ENCODE measurements at places on chromosomes 7 and 10.
A peak's percentile ranks its signal among the peaks of the same experiment; 100 is the strongest.

- DNase-seq, result no peak
These were observed 496 bp downstream of the BRI3 start for GRCh38 chr7:98281757-98282606.

GRCh38 chr7:771234-772004 lies 44.3 kb upstream of the PRKAR1B start:
- DNase-seq, result no peak

GRCh38 chr7:82164813-82165212 lies 278.8 kb downstream of the CACNA2D1 start:
- peak; percentile 9 for DNase-seq

GRCh38 chr7:107779647-107780099 lies 23.4 kb downstream of the SLC26A3 start:
- no peak for DNase-seq

- no peak for DNase-seq
These were observed 186.6 kb downstream of the DNAJB6 start for GRCh38 chr7:157523371-157523765.

- DNase-seq, result no peak
These were observed 23.7 kb upstream of the DDC start for GRCh38 chr7:50588937-50589336.

GRCh38 chr7:28174901-28175661 lies 5.5 kb downstream of the JAZF1 start:
- DNase-seq, result no peak

- no peak for DNase-seq
These were observed 194.9 kb downstream of the SUGCT start for GRCh38 chr7:40329601-40330153.

DNA sequence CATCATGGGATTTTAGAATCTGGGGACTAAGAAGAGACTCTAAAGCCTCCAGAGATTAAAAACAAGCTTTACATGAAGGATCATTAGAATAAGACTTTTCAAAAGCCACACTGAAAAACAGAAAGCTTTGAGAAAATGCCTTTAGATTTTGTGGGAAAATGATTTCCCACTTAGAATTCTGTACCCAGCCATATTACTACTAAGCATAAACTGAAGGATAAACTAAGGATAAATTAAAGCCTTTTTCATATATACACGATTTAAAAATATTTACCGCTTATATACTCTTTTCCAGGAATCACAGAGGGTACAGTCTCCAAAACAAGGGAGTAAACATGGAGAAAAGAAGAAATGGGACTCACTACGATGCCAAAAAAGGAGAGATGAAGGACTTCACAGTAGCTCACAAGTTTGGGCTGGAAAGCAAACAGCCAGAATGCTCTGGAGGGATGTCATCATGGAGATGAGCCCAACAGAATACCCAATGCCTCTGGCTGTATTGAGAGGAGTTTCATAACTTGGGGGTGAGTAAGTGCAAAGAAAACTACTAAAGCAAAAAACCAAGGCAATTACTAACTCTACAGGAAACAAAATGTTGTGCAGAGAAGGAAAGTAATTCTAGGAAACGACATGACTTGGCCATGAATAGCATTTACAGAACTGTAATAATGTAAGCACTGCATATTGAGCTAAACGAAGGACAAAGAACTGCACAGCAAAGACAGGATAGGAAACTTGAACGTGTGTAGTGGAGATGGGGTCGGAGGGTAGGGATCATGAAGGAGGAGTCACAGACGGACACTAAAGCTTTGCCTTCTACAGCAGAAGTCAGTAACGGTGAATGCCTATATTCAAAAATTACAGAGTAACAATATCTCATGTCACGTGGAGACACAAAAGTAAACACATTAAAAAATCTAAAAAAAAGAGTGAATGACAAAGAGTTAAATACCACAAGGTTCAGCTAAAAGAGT lies 61.4 kb upstream of the ASAH2 start:
- DNase-seq, result no peak

GRCh38 chr7:154373956-154374355 lies 321.8 kb downstream of the DPP6 start:
- no peak for DNase-seq

DNA sequence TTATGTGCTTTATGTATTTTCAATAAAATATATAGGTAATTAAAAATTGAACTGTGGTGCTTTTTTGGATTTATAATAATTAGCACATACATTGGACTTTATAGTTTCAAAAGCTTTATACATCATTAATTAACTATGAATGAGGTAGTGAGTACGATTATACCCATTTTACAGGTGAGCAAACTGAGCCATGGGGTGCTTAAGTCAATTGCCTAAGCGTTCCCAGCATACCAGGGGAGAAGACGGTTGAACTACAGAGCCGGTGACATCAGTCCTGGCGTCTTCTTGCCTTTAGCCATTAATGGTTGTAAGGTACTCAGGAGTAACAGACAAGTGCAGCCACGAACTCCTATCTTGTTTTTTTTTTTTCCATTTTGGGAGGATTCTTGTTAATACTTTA lies 172.8 kb downstream of the GATA3 start:
- DNase-seq, result no peak

GRCh38 chr10:35716776-35717175 lies 74.7 kb upstream of the FZD8 start:
- DNase-seq, result no peak

DNA sequence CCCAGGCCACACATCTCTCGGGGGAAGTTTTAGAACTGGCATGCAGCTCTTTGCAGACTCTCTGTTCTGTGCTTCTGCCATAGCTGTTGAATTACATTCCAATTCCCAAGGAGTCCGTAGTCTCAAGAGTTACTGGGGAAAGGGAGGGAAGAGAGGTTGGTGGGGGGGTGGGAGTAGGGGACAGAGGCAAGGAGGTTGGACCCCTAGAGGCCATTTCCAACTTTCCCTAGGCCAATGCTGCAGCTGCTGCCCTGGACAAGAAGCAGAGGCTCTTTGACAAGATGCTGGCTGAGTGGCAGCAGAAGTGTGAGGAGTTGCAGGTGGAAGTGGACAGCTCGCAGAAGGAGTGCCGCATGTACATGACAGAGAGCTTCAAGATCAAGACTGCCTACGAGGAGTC lies 23.8 kb downstream of the MYH16 start:
- DNase-seq, result no peak

DNA sequence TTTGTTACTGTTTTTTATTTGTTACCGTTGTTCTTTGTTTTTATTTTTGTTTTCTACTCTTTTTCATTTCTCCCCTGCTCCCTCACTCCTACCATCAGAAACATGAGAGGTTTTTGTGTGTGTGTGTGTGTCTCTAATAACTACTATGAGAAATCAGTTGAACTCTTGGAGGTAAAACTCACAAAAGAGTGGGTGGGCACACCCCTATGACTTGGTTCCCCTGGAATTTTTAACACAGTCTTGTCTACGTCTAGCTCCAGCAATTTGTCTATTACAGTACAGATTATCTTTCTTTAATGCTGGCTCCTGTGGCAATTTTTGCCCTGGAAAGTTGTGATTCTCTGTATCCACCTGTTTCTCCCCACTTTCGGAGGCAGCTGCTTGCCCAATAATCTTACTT lies 56.2 kb downstream of the AOAH start:
- no peak for DNase-seq

GRCh38 chr10:119575506-119575905 lies 21.3 kb downstream of the TIAL1 start:
- DNase-seq, result no peak

DNA sequence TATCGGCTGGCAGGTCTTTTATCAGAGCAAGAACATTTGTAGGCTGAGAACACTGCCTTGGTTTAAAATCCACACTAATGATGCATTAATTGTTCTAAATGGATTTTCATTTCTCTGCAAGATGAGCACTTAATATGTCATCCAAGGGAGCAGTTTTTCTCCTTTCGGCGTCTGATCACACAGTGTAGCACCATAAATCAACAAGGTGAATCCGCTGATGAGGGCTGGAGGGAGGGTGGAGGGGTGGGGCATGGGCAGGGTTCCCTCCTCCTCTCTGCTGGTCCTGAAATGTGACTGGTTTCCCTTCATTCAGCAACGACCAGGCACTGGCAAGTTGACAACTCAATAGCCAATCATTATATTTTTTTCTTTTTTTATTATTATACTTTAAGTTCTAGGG lies 45.6 kb downstream of the ADAM12 start:
- DNase-seq, result no peak

GRCh38 chr7:52741670-52742290 lies 293.7 kb upstream of the POM121L12 start:
- no peak for DNase-seq

DNA sequence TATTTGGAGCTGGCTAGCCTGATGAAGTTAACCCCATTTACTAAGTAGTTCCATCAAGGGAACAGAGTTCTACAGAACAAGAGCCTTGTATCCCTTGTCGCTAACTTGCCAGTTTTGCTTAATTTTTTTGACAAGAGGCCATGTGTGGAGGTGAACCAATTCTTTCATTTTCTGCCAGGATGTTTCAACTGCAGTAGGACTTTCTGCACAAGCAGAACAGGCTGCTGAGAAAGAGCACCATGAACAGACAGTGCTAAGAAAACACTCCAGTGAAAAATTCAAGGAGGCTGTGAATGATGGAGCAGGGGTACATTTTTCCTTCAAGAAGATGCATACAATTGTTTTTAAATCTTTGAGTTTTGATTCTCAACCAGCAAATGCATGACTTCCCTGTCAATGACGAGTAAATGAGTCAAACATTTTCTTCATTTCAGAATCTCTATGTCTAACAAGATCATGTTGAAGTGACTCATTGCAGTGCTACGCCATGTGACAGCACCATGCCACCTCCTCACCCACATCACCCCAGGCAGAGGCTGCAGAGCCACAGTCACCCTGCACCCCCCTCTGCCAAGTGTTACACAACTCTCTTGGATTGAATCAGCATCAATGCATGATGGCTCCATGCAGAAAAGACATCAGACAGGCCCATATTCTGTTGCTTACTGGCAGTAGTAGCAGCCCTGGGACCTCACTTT lies 193.1 kb downstream of the COBL start:
- DNase-seq, result no peak

GRCh38 chr10:95503001-95503400 lies 58.2 kb downstream of the SORBS1 start:
- DNase-seq, result no peak

- no peak for DNase-seq
These were observed 380.8 kb upstream of the LRGUK start for GRCh38 chr7:133746305-133746704.

DNA sequence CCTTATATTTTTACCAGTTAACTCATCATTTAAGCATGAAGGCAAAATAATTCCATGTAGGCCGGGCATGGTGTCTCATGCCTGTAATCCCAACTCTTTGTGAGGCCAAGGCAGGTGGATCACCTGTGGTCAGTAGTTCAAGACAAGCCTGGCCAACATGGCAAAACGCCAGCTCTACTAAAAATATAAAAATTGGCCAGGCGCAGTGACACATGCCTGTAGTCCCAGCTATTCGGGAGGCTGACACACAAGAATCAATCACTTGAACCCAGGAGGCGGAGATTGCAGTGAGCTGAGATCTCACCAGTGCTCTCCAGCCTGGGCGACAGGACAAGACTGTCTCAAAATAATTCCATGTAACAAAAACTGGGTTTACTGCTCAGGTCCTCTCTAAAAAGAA lies 18.3 kb downstream of the HNRNPA2B1 start:
- no peak for DNase-seq

- no peak for DNase-seq
These were observed 71.1 kb upstream of the CFAP46 start for GRCh38 chr10:133013463-133013862.

All from hippocampal formation (tissue), 2 donors.